ENCODE measurements at places on chromosomes 11 and 22.

DNA sequence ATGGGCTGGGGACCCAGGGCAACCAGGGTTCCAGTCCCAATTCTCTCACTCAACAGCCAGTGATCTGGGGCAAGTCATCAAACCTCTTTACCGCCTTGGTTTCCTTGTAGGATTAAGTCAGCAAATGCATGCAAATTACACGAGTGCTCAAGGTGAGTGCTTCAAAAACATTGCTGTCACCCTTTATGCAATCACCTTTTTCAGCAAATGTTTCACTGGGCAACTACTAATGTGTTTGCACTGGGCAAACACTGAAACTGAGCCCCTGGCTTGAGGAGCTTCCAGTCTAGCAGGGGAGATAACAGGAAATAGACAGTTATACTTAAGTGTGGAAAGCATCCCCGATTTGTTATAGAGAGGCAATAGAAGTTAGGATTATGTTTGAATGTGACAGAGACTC, 37.7 kb upstream of the DMC1 start:
- DNase-seq, result no peak

- no peak for DNase-seq
Observed at GRCh38 chr22:21641417-21641788, 699 bp upstream of the SDF2L1 start.

DNA sequence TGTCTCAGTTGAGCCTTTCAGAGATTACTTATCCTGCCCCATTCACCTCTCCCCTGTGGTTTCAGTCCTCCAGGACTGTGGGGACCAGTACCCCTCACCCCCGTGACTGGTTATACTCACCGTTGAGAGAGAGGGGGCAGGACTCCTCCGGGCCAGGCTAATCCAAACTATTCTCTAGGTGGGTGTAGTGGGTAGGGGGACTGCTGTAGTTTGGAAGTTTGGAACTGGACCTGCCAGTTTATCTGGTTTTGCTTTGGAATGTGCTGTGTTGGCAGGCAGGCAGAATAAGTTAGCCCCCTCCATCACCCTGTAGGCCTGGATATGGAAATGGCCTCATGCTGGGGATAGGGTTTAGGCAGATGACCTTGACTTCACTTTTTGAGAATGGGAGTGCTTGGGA, 13.5 kb downstream of the TEAD1 start:
- DNase-seq, result no peak

DNA sequence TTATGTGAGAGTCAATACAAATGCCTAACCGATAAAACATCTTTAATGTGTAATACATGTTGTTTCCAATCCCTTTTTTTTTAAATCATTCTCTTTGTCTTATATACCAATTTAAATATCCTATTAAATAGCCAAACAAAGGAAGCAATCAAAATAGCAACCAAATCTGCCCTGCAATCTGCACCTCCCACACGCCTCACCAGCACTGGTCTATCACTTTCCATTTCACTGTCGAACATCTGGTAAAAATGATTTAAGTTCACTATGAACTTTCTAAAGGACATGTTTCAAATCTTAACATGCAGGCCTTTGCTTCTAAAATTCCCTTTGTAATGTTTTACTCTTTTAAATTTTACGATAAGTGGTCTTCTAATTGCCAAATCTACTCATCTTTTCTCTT, 1305.5 kb upstream of the TENM4 start:
- DNase-seq, result no peak

DNA sequence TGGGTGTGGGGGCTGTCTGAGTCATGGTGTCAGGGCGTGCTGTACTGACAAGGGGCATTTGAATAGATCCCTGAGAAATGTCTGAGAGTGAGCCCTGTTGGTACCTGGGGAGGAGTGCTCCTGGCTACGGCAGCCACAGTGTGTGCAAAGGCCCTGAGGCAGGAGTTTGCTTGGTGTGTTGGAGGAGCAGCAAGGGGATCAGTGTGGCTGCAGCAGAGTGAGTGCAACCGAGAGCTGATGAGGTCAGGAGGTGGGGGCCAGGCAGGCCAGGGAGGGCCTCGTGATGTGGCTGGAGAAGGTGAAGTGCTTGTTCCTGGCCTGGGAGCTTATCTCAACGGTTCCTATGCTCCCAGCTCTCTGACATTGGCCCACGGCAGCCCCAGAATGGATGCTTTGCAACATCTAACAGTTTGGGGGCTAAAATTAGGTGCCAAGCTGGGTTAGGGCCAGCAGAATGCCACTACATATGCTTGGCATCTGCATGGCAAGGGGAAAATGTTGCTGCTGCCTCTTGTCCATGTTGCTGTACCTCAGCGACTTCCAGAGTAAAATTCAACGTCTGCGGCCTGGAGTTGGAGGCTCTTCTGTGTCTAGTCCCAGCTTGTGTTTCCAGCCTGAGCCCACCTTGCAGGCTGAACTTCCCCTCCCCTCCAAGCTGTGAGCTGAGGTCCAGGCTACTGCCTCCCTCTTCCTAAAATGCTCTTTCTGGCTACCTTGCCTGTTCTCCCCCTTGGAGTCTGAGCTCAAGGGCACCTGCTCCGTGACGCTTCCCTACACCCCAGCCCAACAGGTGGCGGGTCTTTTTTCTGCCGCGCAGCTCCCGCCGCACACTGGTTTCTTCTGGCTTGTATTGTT, 48.2 kb upstream of the MYEOV start:
- DNase-seq, result no peak

GRCh38 chr22:17194213-17194612, 25.0 kb downstream of the ADA2 start:
- DNase-seq, result peak; percentile 16

DNA sequence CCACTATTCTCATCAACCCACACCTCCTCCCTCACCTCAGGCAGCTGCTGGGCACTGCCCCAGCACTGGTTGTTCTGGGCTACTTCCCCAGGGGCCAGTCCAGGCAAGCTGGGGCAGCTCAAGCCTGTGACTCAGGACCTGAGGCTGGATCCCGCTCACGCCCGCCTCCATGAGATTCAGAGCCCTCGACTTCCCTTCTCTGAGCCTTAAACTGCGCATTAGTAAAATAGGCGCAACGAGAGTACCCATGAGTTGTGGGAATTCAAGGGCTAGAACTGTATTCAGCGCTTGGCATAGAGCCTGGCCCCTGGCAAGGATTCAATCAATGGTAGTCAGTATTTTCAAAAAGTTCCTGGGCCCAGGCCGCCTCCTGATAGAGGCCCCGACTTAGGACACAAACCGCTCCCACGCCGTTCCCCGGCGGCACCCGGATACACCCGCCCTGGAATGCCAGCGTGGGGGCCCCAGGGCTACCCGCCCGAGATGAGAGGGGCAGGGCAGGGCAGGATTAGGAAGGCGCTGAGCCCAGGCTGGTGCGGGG, 723 bp upstream of the CD82 start:
- no peak for DNase-seq

GRCh38 chr11:114153224-114153623, 93.7 kb downstream of the ZBTB16 start:
- no peak for DNase-seq

All from eye (tissue), 1 donor.